ENCODE measurements at places on chromosomes 5 and 9.

GRCh38 chr5:80403782-80404181 is 4.1 kb upstream of the ZFYVE16 start:
- DNase-seq = no peak

DNA sequence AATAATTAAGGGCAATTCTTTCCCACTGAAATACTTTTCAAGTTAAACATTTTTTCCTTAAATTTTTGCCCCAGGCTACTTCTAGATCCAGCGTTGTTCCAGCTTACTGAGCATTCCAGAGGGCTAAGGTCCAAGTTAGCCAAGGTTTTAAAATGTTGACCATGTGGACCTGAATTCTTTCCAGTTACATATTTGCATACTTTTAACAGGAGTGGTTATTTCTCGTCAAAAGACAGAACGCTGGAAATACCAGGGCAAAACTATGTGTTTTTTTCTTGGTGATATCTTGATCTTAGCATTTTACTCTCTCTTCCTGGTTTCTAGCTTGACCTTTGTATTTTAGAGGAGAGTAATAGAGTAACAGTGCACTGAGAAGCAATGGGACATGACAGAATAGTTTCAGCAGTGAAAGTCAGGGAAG is 32.8 kb downstream of the TMC1 start:
- no peak for DNase-seq

- DNase-seq = no peak
Measured at GRCh38 chr5:140011297-140011802, 31.7 kb downstream of the NRG2 start.

- DNase-seq = no peak
Measured at GRCh38 chr5:86684222-86684621, 66.5 kb downstream of the COX7C start.

DNA sequence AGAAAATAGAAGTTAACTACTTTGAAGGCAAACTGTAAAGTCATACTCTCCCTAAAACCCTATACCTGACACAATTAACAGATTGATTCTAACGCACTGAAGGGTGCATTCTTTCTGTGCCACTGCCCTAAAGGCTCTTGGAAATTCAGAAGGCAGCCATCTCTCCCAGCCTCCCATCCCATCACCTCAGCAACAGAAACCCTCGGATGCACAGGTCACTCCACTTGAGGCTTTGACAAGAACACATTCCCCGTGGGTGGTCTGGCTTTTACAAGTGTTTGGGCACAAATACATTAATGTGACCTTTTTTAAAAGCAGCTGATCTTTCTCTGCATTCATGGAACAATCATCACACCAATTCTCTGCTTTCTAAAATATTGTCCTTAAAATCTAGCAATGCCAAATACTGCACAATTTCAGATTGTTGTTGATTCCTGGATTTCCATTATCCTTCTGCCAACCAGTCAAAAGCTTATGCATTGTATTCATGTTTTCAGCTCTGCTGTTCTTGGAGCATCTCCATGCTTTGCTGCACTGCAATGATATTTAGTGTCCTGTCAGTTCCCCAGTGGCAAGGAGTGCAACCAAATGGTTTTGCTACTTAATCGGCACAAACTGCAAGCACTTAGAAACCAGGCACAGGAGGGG is 175.6 kb downstream of the TMEM161B start:
- DNase-seq = no peak

- no peak for DNase-seq
Measured at GRCh38 chr5:111472579-111472978, 39.8 kb downstream of the STARD4 start.

- no peak for DNase-seq
Measured at GRCh38 chr5:16037121-16037845, 142.3 kb downstream of the MARCHF11 start.

- DNase-seq = no peak
Measured at GRCh38 chr9:124929464-124929863, 11.4 kb downstream of the GOLGA1 start.

GRCh38 chr5:6572086-6572824 is 60.6 kb downstream of the NSUN2 start:
- no peak for DNase-seq

DNA sequence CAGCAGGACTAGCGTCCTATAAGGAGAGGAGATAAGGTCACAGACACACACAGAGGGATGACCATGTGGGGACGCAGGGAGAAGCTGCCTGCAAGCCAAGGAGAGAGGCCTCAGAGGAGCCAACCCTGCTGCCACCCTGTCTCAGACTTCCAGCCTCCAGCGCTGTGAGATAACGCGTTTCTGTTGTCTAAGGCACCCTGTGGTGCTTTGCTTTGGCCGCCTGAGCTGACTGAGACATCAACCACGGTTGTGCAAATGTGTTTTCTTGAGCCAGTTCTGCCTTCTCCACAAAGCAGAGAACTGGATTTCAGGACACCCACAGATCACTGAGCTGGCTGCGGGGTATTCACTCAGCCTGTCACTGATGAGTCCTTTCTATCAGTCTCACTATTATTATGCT is 149.1 kb downstream of the NXNL2 start:
- DNase-seq = no peak

GRCh38 chr9:85027870-85028269 is 358.3 kb downstream of the NTRK2 start:
- no peak for DNase-seq

DNA sequence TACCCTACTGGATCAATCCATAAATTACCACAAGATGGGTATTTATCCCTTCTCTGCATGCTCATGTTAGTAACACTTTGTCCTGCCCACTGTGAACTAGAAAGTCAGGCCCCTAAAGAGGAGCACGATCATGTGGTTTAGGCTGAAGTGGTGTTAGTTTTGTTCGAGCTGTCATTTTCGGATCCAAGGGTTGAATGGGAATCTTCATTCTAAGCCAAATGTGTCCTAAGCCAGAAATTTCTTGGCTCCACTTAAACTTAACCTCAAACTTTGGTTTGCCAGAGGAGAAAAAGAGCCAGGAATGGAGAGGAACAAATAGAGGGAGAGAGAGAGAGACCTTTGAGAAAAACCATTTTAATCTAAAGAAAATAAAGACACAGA is 837.7 kb upstream of the ZNF608 start:
- DNase-seq = no peak

DNA sequence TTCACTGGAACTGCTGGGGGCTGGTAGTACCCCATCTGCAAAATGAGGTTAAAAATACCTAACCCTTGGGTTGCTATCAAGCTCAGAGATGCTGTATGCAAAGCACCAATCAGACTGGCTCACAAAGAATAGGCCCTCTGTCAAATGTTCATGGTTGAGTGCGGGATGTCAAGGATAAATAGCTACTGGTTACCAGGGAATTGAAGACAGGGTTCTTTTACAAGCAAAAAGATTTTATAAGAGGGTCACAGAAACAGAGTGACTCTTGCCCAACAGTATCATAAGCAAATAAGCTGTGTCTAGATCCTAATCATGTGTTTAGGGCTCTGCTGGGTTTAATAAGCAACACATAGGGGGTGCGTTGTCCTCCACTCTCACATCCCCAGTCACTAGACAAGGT is 11.9 kb downstream of the SYK start:
- no peak for DNase-seq

- DNase-seq = no peak
Measured at GRCh38 chr5:166772770-166773169, 1518.7 kb upstream of the WWC1 start.

- DNase-seq = no peak
Measured at GRCh38 chr5:167307042-167307441, 984.4 kb upstream of the WWC1 start.

DNA sequence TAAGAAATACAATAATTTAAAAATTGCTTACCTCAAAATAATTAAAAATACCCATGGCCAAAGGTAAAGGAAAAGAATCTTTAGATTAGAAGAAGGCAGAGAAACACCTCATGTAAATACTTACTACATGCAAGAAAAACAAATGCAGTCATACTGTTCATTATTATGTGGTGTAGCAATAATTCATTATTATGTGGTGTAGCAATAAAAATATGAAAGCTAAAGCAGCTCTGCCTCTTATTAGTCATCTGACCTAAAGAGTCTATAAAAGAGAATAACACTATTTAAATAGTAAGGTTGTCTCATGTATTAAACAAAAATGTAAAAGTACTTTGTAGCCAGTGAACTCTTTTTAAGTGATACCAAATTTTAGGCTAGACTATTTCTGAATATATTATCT is 6.6 kb downstream of the DTWD2 start:
- DNase-seq = no peak

DNA sequence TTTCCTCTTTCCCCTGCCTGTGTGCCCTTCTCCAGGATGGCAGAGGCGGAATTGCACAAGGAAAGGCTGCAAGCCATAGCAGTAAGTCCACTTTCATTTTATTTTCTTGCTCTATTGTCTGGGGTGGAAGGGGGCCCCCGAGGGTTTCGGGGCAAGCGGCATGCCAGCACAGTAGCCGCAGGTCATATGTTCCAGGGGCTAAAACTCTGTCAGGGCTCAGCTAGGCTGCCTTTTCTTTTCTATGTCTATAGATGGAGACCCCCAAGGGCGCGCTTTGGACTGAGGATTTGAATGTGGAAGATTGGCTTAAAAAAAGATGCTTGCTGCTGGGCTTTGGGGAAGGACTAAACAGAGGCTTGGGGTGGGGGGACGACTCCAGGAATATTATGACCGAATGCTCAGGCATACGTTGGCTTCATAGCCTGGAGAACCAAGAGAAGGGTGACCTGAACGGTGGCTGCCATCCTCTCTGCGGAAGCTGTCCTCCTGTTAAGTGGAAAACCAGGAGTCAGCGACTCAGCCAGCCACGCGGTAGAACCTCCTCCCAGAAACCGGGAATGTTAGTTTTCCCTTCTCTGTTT is 545 bp downstream of the PALM2AKAP2 start:
- DNase-seq = no peak

GRCh38 chr5:102792705-102793104 is 37.6 kb downstream of the PAM start:
- no peak for DNase-seq

DNA sequence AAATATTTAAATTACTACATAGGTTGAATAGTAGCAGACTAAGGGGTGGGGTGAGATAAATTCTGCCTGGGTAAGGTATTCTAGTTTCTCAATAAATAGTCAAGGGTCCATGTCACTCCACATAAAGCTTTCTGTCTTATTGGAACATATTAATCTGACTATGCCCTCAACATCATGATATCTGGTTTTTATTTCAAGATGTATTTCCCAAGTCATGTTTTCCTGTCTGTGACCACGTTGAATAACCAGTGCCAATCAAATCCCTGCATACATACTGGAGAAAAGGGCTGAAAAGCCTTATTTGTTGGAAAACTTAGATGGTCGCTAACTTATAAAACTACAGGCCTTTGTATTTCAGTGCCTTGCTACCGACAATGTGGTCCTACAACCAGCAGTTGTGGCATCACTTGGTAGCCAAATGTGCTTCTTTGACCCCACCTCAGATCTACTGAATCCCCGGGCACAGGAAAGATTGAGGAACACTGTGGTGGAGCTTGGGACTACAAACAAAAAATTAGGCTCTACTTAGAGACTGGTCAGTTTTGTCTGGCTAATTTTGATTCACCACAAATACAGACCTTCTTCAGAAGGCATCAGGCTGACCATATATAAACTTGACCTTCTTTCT is 39.4 kb downstream of the ALDH1A1 start:
- DNase-seq = no peak

DNA sequence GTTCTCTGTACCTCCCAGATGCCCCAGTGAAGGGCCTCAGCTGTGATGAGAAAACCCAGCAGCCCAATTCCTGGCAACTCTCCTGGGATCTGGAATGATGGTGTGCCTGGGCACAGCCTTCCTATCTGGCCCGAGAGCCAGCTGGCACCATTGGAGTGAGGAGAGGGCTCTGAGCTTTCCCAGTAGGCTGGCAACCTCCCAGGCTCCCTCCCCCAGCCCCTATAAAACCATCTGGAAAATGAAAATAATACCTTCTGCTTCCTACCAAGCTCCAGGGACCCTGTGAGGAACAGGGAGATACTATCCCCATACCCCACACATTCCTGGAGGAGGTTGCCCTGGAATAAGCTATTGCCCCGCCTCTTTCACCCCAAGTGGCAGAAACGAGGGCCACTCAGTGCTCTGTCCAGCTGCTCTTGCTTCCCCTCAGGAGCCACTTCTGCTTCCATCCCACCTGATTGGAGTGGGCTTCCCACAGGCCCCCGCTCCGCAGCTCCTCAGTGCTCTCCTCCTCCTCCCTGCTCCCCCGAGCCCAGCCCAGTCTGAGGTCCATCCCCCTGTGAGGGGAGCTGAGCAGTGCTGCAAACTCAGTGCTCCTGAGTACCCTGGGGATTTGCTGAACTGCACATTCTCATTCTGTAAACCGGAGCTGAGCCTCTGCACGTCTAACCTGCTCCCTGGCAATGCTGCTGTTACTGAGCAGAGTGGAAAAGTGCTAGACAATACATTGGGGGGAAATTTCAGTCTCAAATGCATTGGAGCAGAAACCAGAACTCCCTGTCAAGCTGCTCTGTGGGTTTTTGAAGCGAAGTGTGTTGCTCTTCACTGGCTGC is 74.7 kb downstream of the THBS4 start:
- DNase-seq = no peak

GRCh38 chr9:847505-847904 is 6.0 kb downstream of the DMRT1 start:
- no peak for DNase-seq

GRCh38 chr9:21965401-21965951 is 28.7 kb downstream of the CDKN2A start:
- DNase-seq = no peak

- DNase-seq = no peak
Measured at GRCh38 chr5:177445052-177445916, 1.3 kb upstream of the PRR7 start.

- DNase-seq = no peak
Measured at GRCh38 chr9:115115924-115116323, 2.0 kb downstream of the TNC start.

DNA sequence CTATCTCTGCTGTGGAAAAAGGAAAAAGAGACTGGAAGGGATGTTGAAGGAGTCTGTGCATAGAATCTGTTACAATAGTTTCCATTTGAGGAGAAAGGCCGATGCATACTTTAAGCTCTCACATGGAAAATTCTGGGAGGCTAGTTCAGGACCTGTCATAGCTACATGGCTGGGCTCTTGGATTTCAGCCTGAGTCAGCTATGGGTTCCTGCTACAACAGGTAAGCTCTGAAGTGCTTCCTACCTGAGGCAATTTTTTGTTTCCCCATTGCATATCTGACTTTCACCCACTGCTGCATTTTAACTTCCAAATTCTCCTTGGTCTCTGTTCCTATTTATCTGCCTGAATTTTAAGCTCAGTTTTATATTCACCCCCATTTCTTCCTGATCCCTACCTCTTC is 310.7 kb downstream of the RAB3C start:
- no peak for DNase-seq

GRCh38 chr5:59328709-59329296 is 564.7 kb downstream of the PDE4D start:
- DNase-seq = no peak

GRCh38 chr9:12988258-12988657 is 213.4 kb downstream of the LURAP1L start:
- DNase-seq = no peak

- DNase-seq = no peak
Measured at GRCh38 chr5:93274291-93274690, 306.7 kb downstream of the NR2F1-AS1 start.

GRCh38 chr5:69084195-69084594 is 9.6 kb upstream of the SLC30A5 start:
- no peak for DNase-seq

All from activated gamma-delta T cell treated with Interleukin-2 at 50 U/mL for 16 hours (primary cell).